Metanephros (tissue), 2 donors: ENCODE measurements at places on chromosomes 2 and 18. TPM values are rescaled to one million over a fixed set of nuclear protein-coding genes. Genes with fewer than 3 reads are reported as not detected.

The FBXO48 gene
- total RNA-seq = 0.53 TPM

The IL1A gene
- total RNA-seq = 0.41 TPM

The STAT1 gene
- 81.1 TPM for total RNA-seq

The CYTIP gene
- total RNA-seq = 16.8 TPM

The MYO5B gene
- total RNA-seq = 27.9 TPM
